Activated CD4-positive, alpha-beta T cell treated with anti-CD3 and anti-CD28 coated beads, Interleukin-2, amount 50 U/mL, for 1 hour (primary cell): ENCODE measurements at places on chromosomes 7 and 10.

GRCh38 chr7:106425017-106425719 lies 140.4 kb upstream of the NAMPT start:
- peak; percentile 6 for DNase-seq

DNA sequence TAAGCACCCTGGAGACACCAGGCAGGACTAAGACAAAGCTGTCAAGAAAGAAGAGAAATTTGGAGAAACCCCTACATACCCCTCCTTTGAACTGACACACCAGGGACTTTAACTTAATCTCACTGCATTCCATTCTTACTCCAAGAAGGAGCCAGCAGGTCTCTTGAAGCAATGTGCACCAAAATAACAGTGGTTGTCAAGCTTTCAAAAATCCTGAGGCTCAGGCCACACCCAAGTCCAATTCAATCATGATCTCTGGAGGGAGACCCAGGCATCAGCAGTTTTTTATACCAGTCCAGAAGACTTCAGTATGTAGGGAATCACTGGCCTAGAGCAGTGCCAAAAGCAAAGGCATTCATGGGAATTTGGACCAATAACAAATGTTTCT lies 6.8 kb downstream of the SLC25A13 start:
- no peak for DNase-seq

DNA sequence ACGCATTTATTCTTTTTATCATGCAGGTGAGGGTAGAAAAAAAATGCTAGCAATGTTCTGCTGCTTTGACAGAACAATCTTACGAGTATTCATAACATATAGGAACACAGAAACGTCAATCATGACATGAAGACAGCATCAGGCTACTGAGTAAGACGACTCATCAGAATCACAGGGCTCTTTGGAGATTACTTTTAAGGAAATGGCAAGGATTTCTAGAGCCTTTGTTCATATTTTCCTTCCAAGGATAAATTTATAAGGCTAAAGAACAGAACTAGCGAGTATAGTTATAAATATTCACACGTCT lies 39.8 kb upstream of the DNAJC1 start:
- no peak for DNase-seq

DNA sequence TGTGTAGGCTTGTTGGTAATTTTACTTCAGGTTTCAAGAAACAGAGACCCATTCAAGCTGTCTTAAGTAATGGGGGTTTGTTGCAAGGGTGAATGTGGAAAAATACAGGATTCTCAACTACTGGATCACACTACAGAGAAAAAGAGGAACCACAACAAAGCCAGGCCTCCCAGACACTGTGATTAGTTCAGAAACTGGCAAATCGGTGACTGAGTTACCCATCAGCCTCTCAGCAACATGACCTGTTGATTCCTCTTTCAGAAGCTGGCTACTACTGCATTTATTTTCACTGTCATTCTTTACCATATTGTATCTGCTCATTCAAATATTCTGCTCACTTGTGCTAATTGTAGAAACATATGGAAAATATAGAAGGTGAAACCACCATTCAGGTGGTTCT lies 16.0 kb downstream of the CCDC71L start:
- no peak for DNase-seq

GRCh38 chr10:8037199-8037801 lies 17.2 kb upstream of the GATA3 start:
- DNase-seq = no peak

DNA sequence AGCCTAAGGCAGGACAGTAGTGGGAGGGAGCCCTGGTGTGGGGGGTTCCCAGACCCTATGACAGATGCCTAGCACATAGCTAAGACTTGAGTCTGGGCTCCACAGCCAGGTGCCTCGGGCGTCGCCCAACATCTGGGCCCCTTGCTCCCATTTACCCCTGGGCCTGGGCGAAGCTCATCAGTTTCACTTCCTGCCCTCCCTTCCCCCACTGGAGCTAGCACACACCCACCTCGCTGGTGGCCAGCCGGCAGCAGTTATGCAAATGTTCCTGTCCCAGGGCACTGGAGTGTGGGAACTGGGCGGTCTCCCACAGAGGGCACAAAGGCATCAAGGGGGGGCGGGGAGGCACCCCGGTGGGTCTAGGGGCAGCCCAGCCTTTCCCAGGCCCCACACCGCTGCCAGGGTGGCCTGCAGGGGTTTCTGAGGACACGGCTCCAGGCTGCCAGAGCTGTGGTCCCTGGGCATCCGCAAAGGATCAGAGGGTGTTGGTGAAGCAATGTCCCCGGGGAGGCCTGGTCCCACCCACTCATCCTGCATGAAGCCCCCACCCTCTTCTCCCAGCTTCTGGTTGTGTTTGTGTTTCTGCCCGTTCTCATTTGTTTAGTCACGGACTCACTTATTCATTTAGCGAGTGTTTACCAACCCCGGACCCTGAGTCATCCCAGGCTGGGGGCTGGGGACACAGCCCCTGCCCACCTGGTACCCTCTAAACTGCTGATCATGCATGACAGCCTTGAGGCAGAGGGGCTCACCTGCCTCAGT lies 20.4 kb downstream of the SH2B2 start:
- no peak for DNase-seq

DNA sequence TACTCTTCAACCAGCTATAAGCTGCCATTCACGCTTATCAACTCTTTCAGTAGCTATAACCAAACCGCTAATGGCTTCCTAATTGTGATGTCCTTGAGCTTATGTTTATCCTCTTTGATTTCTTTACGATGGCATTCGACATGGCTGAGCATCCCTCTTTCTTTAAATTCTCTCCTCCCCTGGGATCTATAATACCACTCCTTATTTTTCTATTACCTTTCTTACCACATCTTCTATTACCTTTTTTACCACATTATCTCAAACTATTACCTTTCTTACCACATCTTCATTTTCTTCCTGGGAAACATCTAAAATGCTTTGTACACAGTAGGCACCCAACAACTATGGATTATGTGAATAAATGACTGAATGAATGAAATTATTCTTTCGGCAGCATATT lies 13.1 kb downstream of the ZCWPW1 start:
- DNase-seq = no peak

DNA sequence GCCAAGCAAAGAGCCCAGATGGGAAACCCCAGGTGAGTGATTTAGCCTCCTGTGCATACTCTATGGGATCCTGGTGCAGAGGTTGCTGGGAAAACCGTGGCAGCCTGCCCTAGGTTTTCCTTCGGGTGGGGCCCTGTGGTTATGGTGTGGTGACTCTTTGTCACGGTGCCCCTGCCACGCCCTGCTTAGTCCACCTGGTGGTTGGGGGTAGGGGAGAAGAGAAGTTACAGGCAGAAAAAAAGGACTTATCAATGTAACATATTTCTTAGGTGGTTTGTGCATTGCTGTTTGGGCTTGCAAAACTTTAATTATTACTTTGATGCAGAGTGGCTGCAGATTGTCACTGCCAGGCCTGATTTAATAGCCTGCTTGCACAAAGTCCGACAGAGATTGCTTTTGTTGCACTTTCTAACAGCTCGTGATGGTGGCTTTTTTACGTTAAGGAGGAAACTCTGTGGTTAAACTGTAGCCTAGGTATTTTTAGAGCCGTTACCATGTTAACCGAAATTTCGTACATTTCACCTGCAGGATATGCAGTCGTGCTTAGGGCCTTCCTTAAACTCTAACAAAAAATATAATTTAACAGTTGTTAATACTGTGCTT lies 197.4 kb downstream of the RNLS start:
- DNase-seq = peak; percentile 49

GRCh38 chr7:155701972-155702544 lies 57.6 kb downstream of the RBM33 start:
- no peak for DNase-seq

GRCh38 chr7:94183289-94183749 lies 179.2 kb upstream of the BET1 start:
- no peak for DNase-seq

DNA sequence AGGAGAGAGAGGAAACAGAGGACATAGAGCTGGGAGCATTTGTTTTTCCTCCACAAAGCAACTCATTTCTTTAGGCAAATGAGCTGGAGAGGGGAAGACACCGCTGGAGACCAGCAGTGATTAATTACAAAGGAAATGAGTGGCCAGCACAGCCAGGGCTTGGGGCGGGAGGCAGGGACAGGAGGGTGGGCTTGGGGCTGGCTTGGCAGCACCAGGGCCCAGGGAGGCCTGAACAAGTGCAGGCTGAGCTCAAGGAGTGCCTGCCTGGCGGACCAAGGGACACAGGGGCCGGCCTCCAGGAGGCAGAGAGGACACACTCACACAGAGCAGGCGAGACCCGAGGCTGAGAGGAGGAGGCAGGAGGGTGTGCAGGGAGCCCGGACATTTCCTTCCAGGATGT lies 149.0 kb upstream of the UNC5B start:
- DNase-seq = no peak

DNA sequence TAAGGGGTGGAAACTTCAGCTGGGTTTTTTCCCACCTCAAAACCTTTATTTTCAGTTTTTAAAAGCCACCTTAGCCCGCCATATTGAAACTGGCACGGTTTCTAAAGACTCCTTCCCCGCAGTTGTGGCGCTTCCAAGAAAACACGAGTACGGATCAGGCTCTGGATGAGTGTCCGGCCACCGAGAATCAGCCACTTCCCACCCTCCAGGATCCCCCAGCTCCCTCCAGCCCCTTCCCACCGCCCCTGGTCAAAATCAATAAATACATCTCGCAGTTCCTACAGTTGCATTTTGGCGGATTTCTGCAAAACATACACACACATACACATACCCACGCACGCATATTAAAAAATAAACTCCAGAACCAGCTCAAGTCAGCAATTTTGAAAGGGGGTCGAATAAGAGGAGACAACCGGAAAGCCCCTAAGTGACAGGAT lies 1.1 kb downstream of the SFMBT2 start:
- DNase-seq = no peak

GRCh38 chr7:81648716-81649115 lies 121.1 kb downstream of the HGF start:
- no peak for DNase-seq

DNA sequence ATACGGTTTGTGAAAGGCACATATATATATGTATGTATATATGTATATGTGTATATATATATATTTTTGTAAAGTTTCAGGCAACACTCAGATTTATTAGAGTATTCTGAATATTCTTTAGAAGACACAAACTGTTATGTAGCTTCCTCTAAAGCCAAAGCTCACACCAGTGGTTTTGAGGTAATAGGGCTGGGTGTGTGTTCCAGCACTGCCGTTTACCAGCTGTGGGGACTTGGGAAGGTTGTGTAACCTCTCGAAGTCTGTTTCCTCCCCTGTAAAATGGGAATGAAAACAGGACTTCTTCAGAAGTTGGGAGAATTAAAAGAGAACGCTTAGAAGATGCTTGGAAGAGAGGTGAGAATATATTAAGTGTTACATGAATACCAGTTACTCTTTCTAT lies 94.8 kb downstream of the PRPF18 start:
- DNase-seq = no peak

DNA sequence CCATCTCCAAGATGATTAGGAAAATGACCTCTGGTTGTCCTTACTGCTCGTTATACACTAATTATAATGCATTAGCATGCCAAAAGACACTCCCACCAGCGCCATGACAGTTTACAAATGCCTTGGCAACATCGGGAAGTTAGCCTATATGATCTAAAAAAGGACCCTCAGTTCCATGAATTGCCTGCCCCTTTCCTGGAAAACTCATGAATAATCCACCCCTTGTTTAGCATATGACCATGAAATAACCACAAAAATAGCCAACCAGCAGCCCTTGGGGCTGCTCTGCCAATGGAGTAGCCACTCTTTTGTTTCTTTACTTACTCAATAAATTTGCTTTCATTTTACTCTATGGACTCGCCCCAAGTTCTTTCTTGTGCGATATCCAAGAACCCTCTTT lies 41.6 kb upstream of the KCNMA1 start:
- DNase-seq = no peak

DNA sequence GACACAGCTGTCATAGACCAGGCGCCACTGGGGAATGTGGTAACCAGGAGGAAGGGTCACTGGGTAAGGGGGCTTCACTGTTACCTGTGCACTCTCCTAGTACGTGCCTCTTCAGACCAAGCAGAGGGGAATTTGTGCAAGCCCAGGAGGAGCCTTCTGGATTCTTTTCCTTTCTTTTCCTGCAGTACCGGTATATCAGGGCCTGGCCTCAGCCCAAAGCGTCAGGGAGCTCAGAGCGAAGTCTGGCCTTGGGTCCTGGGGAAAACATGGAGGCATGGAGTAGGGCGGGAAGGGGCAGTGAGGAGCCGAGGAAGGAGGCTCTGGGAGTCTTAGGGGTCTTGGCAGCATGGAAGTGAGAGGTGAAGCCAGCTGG lies 133.6 kb upstream of the GDF10 start:
- no peak for DNase-seq

- DNase-seq = no peak
These were observed 7.1 kb upstream of the KLF6 start for GRCh38 chr10:3791974-3792633.

- DNase-seq = no peak
These were observed 94.3 kb upstream of the IL6 start for GRCh38 chr7:22632674-22633073.

GRCh38 chr10:19578571-19578970 lies 237.7 kb upstream of the PLXDC2 start:
- no peak for DNase-seq

DNA sequence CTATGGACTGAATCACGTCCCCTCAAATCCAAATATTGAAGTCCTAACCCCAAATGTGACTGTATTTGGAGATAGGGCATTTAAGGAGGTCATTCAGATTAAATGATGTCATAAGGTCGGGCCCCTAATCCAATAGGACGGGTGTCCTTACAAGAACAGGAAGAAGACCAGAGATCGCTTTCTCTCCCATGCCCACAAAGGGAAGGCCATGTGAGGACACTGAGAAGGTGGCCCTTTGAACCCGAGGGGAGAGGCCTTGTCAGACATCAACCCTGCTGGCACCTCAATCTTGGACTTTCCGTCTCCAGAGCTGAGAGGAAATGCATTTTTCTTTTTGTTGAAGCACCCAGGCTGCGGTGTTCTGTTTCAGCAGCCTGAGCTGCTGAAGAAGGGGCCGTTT lies 72.3 kb upstream of the KLF6 start:
- DNase-seq = no peak

GRCh38 chr7:56074371-56074791 lies 10.3 kb downstream of the SUMF2 start:
- peak; percentile 56 for DNase-seq

- DNase-seq = no peak
These were observed 3.7 kb upstream of the NDST2 start for GRCh38 chr10:73814896-73815718.
